ENCODE measurements at places on chromosomes 4 and X. TPM values are rescaled to one million over a fixed set of nuclear protein-coding genes. Genes with fewer than 3 reads are reported as not detected.

The STK32B gene
- total RNA-seq, result 0.28 TPM

The UCHL1 gene
- total RNA-seq, result 2.1 TPM

The AFF2 gene
- 0.24 TPM for total RNA-seq

The SSX4 gene
- not detected for total RNA-seq

DNA sequence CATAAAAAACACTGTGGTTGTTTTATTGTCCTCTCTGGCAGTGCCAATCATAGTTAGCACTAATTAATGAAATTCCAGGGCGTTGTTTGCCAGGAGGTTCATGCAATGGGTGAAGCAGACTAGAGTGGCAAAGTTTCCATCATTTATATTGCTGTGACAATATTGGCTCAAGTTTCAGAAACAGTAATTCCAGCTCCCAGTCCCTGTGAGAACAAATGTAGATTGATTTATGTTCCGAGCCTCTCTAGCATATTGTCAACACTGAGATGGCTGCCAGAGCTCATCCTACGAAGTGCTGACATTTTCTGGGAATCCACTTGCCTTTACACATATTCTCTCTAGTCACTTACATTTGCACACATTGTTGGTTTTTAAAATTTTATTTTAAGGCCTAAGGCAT, 440.0 kb upstream of the IGFBP7 start:
- ATAC-seq, result no peak

GRCh38 chr4:122796801-122797404, 29.7 kb upstream of the FGF2 start:
- ATAC-seq, result no peak

DNA sequence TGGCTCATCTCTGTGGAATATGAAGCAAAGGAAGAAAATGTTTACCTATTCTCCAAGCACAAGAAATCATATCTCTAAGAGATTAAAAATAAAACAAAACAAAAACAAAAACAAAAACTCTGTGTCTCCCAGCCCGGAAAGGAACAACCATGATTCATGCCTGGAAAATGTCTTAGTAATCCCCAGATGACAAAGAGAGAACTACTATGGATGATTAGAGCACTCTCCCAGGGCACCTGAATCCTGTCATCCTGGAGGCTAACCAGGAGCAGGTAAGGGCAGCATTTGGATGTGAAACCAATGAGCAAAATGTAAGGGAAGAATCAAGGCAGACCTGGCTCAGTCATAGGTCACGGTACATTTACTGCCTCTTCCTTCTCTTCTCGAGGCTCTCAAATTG, 1.7 kb upstream of the AKAP4 start:
- ATAC-seq, result no peak

DNA sequence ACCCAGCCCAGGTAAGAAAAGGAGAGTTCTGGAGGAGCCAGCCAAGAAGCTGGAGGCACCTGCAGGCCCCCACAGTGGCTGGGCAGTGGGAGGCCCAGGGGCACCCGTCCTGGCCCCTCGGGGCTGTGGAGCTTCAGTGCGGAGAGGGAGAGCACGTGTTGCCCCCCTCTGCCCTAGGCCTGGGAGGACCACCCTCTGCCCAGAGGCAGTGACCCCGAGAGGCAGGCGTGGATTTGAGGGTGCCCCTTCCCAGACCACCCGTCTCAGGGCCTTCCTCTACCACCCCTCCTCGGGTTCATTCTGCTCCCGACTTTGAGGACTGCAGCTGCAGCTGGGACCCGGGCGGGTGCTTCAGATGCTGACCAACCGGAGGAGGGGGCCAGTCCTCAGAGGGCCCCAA, 12.1 kb upstream of the HGFAC start:
- ATAC-seq, result no peak

DNA sequence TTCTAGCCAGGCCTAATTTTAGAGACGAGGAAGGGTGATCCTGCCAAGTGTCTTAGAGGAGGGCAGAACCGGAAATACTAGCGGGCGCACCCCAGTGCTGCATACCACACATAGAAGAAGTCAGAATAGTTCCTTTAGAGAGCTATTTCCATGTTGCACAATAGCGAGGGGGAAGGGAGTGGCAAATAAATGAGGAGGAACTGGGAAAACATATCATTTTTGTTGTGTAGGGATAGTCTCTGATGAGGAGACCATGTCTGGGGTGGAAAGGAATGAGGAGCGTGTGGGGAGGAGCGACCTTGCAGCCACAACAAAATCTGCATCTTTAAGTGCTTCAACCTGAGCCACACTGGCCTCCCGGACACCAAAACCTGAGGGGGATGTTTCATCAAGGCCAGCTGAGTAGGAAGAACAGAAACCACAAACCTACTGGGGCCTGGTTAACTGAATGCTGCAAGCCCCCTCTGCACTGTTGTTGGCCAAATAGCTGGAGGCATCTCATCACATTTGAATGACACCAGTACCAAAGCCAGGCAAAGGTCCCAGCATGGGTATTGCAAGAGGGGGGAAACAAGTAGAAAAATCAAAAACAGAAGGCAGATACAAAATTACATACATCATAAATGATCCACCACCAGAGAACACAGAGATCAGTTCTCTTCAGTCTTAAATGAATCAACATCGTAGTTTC, 26.7 kb upstream of the C1QTNF7 start:
- ATAC-seq, result peak; percentile 89

GRCh38 chr4:142845293-142846107, 601 bp downstream of the INPP4B start:
- ATAC-seq, result no peak

GRCh38 chrX:1231850-1232465, 19.5 kb upstream of the CRLF2 start:
- ATAC-seq, result no peak

GRCh38 chr4:155745984-155746383, 12.8 kb upstream of the GUCY1B1 start:
- no peak for ATAC-seq

GRCh38 chr4:55754754-55755350, 64.7 kb upstream of the EXOC1L start:
- peak; percentile 61 for ATAC-seq

DNA sequence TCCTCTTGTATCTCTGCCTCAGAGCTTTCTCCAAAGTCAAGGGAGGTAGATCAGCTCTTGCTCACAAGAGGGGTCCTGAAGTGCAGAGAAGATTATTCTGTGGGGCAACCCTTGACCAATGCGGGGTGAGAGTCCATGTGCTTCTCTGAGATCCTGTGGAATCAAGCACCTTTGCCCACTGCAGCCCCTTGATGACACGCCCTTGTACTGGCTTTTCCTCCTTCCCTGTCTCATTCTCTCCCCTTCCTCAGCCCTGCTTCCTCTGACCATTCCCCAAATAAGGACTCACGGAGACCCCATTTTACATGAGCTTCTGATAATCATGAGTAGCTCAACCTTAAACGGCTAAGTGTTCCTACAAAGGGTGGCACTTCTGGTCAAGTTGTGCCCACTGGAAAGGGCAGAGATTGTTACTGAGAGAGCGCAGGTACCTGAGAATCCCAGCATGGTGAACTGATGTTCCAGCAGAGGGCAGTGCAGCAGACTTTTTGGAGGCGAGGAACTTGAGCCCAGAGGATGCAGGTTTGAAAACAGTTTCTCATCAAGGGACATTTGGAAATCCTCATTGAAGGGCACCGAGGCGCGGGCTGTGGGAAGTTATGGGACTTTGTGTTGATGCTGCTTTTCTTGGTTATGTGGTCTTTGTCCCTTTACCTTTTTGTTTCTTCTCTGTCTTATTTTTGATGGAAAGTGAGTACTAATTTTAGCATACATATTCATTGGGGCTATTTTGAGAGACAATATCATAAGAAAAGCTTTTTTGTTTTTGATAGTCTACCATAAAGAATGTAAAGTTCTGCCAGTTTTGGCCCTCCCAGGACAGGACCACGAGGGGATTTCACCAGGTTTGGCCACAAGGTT, 201.3 kb downstream of the RBM46 start:
- peak; percentile 46 for ATAC-seq

DNA sequence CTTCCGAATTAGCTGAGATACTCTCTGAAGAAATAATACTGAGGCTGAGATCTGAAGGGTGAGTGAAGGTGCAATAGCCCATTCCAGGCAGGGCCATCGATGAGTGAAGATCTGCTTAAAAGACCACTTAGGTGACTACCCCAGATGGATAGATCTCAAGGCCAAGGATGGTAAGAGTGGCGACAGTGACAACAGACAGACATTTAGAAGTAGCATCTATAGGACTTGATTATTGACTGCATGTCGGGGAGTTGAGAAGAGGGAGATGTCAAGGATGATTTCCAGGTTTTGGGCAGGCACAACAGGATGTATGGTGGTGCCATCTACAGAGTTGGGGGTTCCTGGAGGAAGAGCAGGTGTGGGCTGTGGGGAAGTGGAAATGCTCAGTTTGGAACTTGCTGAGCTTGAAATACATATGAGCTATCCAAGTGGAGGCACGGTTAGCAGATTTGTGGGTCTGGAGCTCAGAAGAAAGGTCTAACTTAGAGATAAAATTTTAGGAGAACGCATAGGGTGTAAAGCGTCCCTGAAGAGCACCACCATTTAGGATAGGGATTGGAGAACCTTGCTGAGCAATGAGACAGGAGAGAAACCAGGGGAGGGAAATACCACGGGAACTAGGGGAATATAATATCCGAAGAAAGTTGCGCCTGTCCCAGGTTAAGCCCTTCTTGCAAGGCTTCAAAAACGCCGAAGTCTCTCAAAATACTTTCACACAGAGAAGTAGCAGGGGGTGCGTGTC, 688 bp downstream of the UFSP2 start:
- peak; percentile 9 for ATAC-seq

DNA sequence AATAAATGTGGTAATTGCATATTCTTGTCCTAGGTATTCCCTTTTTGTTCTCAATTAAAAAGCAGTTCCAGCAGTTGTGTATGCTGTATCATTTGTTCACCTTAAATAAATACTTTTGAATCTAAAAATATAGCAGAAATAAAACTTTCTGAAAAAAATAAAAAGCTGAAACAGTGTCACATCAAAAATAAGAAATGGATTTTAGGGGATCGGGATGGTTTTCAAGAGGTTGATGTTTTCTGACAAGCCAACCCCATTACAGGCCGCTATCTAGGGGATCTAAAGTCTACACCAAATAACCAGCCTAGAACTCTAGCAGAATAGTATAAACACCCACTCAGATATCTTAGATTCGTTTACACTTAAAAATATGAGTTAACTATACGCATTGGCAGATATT, 95.4 kb upstream of the MAML3 start:
- ATAC-seq, result no peak

- no peak for ATAC-seq
These were observed 86.3 kb upstream of the PRPS1 start for GRCh38 chrX:107542040-107542439.

GRCh38 chrX:41542135-41542534, 95.0 kb downstream of the NYX start:
- no peak for ATAC-seq

DNA sequence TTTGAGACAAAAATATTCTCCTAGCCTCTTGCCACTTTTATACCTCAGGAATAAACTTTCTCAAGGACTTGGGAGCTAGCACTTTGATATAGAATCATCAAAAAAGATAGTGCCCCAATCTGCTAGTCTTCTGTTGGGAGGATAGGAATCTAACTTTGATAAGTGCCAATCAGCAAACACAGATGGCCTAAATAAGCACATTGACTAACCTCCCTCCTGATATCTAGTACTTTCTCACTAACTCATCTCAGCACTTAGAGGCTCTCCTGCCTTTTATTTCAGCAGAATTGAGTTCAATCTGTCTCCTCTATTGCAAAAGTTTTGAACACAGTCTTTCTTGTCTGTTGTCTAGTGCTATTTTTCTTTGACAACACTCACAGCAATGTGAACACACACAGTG, 798.4 kb upstream of the FTHL17 start:
- ATAC-seq, result no peak

DNA sequence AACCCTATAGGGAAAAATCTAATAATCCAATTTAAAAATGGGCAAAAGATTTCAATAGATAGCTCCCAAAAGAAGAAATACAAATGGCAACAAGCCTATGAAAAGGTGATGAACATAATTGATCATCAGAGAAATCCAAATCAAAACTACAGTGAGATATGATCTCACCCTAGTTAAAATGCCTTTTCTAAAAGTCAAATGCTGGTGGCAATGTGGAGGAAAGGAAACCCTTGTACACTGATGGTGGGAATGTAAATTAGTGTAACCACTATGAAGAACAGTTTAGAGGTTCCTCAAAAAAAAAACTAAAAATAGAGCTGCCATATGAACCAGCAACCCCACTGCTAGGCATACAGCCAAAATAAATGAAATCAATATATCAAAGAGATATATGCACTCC, 44.5 kb downstream of the STPG2 start:
- no peak for ATAC-seq

GRCh38 chrX:136619899-136620505, 28.0 kb upstream of the CD40LG start:
- ATAC-seq, result no peak

Data from esophagus mucosa (tissue), 1 donor.